ENCODE measurements at places on chromosomes 13 and 19. TPM values are rescaled to one million over a fixed set of nuclear protein-coding genes. Genes with fewer than 3 reads are reported as not detected.

GRCh38 chr13:20525601-20526544, at the start of gene CRYL1:
Gene CRYL1 (minus strand): TSS chr13:20525857. CDS start chr13:20525794, 63 bp downstream.
- DNase-seq, result peak; percentile 75

- no peak for DNase-seq
These were observed 3.5 kb downstream of the COPE start for GRCh38 chr19:18915639-18916038.

AMER2 gene
- not detected for total RNA-seq

SLC8A2 gene
- 2.7 TPM for total RNA-seq
